ENCODE measurements at places on chromosomes 16 and 17. TPM values are rescaled to one million over a fixed set of nuclear protein-coding genes. Genes with fewer than 3 reads are reported as not detected.

The MYH13 gene
- not detected for total RNA-seq

The ZG16 gene
- total RNA-seq, result not detected

The SLFN12L gene
- 2.8 TPM for total RNA-seq

The EVPL gene
- total RNA-seq, result 2.3 TPM

The SLFN5 gene
- total RNA-seq, result 13.8 TPM

The SLC6A2 gene
- 0.51 TPM for total RNA-seq

The SMIM5 gene
- not detected for total RNA-seq

The SULT1A2 gene
- 0.41 TPM for total RNA-seq

The HERPUD1 gene
- 116 TPM for total RNA-seq

The AIPL1 gene
- total RNA-seq, result not detected

The EVI2B gene
- 1.0 TPM for total RNA-seq

The CETP gene
- total RNA-seq, result not detected

The EME1 gene
- 1.7 TPM for total RNA-seq
